ENCODE measurements at places on chromosomes 1 and 21.

DNA sequence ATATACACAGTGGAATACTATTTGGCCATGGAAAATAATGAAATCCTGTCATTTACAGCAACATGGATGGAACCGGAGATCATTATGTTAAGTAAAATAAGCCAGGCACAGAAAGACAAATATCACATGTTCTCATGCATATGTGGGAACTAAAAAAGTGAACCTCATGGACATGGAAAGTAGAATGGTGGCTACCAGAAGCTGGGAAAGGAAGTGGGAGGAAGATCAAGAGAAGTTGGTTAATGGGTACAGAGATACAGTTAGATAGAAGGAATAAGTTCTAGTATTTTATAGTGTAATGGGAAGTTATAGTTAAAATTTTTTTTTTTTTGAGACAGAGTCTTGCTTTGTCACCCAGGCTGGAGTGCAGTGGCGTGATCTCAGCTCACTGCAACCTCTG lies 34.8 kb upstream of the CREG1 start:
- DNase-seq: no peak

DNA sequence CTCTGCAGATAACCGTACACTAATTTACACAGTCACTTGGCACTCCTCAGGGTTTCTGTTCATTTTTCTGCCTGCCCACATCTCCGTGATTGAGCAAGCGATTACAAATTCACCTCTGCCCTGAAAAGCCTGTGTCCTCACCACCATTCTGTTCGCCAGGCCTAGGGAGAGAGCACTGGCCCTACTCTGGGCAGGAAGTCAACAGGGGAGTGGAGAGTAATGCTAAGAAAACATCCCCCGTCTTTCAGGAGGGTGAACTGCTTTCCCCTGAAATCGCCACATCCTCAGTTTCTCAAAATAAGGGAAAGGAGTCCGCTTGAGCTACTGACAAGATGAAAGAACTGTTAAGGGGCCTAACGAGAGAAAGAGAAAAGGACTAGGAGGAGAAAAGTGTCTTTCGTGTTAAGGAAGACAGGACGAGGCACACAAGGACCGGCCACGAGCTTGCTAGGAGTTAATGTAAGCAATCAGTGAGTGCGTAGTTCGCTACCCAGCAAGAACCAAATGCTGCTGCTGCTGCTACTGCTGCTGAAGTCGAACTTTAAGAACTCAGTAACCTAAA lies 632 bp downstream of the PEX19 start:
- DNase-seq: peak; percentile 72

GRCh38 chr1:175015243-175015642 lies 8.0 kb downstream of the MRPS14 start:
- no peak for DNase-seq

DNA sequence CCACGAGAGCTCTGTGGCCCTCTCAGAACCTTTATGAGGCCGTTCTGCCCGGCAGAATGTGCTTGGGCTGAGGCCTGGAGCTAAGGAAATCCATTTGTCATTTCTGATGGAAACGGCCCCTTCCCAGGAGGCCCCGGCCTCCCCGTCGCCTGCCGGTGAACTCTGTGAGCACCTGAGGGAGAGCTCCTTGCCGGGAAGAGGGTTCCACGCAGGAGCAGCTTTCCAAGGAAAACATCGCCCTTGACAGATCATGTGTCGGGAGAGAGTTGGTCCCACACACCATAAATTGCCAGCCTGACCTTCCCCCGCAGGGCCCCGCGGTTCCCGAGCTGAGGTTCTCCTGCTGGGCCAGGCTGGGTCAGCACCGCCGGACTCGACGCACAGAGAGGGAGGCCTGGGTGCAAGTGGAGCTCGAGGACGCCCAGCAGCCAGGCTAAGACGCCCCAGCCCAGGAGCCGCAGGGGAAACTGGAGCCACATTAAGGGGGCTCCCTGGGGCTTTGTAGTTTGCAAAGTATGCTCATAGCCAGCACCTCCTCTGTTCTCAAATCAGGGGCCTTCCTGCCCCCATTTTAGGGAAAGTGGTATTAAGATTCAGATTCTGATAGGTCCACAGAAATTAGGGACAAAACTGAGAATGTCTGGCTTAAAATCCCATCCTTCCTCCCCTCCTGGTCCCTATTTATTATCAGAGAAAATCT lies 239.5 kb downstream of the FOXD2 start:
- DNase-seq: no peak

DNA sequence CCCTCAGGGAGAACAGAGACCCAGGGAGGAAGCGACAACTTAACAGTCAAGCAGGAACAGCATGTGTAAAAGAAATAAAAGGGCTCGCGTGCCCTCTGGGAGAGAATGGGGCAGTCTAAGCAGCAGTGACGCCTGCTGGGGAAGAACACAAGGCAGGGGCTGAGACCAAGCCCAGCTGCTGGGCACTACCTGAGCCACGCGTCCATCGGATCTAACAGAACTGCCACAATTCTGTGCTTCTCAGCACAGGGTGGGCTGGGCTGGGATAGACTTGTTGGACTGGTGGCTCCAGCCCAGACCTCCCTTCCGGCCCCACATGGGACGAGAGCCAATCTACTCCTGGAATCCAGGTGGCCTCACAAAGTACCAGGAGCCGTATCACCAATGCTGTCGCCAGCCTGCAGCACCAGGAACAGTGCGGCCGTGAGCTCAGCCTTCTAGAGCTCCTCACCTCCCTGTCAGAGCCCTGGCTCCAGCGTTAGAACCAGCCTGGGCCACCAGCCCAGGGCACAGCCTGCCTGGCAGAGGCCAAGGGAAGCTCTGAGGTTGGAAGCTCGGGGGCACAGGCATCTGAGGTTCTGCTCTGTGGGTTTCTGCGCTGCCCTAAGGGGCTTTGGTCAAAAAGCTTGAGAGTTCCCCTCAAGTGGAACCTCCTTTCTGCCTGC lies 7.4 kb downstream of the LRRC47 start:
- no peak for DNase-seq

DNA sequence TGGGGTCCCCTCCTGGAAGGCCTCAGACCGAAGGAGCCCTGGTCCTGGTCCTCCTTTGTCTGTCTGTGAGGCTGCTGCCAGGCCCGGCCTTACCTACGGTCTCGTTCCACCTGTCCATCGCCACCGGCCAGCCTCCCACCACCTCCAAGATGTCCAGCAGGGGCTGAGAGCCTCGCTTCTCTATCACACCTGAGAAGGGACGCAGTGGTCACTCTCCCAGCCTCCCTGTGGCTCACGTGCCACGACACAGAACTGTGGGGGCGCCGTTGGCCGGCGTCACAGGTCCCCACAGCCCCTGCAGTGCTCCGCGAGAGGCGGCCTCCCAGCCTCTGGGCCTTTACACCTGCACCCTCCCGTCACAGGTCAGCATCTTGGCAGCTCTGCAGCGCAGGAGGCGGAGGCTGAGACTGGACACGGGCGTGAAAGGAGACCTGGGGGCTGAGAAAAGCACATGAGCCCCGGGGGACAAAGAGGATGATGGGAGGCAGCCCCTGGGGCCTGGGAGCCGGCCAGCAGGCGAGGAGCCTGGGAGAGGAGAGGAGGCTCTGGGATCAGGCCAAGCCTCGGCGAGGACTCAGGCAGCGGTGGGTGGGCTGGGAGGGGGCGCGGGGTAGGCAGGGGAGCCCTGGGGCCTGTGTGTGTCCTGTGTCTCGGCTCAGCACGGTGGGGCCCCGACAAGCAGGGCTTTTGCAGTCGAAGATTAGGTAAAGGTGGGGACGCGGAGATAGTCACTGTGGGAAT lies 20.5 kb downstream of the PRXL2B start:
- no peak for DNase-seq

GRCh38 chr1:242826701-242827336 lies 302.3 kb upstream of the PLD5 start:
- DNase-seq: no peak

GRCh38 chr1:198764748-198765147 lies 125.9 kb downstream of the PTPRC start:
- no peak for DNase-seq

DNA sequence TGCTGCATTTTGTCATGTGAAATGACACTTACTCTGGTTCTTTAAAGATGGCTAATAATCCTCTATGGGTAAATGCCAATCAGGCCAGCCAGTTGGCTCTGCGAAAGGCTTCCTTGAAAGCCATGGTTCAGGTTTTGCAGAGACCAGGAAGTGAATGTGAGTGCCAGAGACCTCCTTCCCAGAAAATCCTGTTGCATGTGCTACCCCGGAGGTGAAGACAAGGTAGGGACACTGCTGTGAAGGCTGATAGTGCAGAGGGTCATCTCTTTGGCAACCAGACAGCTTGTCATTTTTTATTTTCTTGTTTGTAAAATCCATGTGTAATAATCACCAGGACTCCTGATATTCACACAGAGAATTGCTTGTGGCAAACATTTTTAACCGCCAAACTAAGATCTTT lies 18.7 kb downstream of the LRRC8D start:
- DNase-seq: no peak

DNA sequence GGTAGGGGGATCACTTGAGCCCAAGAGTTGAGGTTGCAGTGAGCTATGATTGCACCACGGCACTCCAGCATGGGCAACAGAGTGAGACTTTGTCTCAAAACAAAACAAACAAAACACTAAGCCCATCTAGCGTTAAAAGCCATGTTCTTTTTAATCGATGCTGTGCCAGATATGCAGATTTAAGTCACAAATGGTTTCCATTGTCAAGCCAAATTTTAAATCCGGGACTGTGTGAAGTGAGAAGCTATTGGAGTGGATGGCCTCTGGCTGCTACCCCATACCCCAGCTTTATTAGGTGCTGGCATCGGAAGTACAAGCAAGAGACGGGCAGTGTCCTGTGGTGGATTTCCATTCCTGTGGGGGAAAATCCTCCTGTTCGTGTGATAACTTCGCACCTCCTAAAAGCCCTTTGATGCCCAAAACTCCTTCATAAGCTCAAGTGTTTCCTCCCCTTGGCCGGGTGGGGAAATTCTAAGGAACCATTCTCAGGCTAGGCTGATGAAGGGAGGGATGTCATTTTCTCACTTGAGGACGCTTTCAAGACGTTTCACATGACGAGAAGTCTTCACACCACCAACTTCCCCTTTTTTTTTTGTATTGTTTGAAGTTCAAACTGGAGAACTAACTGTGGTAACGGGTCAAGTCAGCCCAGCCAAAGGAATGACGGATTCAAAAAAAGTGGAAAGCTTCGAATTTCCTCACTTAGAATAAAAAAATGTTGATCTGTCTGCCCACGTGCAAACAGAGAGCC lies 140.8 kb downstream of the KAZN start:
- no peak for DNase-seq

GRCh38 chr1:188261849-188262248 lies 1433.1 kb downstream of the PLA2G4A start:
- DNase-seq: no peak

GRCh38 chr1:111214074-111214801 lies 13.3 kb upstream of the CHI3L2 start:
- no peak for DNase-seq

DNA sequence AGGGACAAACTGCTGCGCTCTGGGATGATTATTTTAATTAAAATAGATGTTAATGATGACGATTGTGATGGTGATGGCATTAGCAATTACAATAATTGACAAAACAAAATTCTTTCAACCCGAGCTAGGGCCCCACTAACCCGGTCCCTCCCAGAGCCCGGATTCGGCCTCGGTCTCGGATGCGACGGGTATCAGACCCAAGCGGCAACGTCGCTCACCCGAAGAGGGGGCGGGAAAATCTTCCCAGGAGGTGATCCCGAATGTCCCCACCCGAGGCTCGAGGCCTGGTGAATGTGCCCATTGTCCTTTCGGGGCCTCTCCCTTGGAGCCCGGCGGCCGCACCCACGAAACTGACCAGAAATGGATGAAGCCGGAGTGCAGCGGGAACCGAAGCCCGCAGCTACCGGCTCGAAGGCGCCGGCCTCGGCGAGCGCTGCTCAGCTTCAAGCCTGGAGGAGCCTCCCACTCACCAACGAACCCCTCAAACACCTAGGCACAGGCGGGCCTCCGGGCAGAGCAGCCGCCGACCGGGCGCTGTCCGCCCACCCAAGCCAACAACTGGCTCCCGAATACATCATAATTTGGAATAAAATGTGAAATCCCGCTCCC lies 1.2 kb downstream of the TAL1 start:
- DNase-seq: no peak

DNA sequence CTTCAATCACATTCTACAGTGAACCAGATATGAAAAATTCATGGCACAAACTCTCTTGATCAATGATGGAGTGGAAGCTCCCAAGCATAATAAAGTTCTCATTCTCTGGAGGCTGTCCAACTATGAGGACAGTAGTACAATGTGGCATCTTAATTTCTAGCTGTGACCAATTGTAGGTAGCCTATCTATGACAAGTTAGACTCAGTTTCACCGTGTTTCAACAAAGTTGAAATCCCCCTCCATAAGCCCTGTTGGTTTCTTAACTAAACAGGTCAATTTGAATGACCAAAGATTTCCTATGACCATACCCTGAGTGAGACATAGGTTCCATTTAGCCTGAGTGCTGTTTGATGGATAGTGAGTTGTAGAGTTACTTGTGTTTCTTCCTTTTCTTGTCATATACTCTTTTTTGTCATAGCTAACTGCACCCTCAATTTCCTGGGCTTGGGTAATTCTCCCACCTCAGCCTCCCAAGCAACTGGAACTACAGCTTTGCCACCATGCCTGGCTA lies 11.8 kb downstream of the PATJ start:
- no peak for DNase-seq

DNA sequence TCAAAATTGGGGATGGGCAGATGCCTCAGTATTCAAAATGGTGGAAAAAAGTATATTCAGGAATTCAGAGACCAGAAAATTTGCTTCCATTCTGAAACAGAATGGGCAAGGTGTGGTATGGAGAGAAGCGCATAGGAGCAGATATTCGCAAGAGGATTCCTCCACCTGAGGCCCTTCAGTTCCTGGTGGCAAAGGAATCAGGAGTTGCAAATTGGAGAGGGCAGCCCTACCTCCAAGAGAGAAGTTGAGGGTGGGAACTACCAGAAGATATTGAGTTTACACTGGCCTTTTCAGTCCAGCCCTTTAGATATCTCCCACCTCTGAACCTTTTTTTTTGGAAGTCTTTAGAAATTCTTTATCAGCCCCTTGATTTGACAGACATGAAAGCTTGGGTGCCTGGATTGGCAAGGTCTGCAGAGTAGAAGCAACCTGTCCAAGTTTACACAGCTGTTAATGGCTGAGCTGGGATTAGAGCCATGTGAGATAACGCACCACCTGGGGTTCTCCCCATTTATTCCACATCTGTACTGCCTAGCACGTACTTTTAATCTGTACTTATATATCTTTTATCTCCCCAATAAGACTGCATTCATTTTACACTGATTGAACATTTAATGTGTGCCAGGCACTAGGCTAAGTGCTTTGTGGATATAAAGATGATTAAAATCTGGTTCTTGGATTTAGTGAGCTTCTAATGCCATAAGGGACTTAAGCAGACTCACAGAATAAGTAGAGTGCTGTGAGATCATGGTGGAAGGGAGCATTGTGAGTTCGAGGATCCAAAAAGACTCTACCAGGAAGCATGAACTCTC lies 99.5 kb downstream of the NGF start:
- no peak for DNase-seq

DNA sequence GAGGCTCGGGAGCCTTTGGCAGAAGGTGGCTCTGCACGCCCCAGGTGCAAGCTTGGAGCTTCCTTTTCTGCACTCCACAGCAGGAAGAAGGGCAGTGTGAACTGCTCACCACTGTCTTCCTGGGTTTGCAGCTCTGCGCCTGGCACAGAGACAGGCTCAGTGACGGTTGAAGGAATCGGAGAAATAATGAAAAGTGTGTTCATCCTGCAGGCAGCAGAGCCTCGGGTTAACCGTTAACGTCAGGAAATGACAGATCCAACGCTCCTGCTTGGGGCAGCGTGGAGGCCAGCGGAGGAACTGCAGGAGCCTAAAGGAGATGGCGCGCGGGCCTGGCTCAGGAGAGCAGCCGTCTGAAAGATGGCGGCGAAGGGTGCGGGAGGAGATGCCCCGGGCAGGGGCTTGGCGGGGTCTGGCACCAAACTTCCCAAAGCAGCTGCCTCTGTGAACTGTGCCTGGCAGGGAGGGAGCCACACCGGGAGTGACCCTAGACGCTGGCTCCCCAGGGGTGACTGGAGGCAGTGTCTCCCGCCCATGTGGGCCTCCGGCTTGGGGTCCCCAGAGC lies 10.9 kb upstream of the SAMD11 start:
- DNase-seq: no peak

All from stromal cell of bone marrow (primary cell).